ENCODE measurements at places on chromosomes 6 and 20.
A peak's percentile ranks its signal among the peaks of the same experiment; 100 is the strongest.

DNA sequence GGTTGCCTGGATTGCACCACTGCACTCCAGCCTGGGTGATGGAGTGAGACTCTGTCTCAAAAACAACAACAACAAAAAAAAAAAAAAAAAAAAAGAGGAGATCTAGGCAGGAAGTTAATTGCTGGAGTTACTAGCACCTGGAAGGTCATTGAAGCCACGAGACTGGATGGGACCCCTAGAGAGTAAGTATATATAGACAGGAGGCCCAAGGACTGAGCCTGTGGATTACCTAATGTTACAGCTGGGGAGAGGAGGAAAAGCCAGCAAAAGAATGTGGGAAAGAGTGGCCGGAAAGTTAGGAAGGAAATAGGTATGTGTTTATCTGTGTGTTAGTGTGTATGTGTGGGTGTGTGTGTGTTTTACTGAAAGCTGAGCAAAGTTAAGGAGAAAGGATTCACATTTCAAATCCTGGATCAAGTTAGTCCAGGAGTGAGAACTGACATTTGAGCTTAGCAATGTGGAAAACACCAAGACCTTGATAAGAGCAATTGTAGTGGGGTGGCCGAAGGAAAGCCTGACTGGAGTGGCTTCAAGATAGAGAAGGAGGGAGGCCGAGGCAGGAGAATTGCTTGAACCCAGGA lies 38.4 kb downstream of the ANKRD6 start:
- H3K36me3 ChIP-seq = no peaks in the 10 kb centered on the region
- no peak for DNase-seq
- H3K27me3 ChIP-seq = no peaks in the 10 kb centered on the region
- H3K27ac ChIP-seq = no peak overlapping the region
- H3K4me1 ChIP-seq = no peaks in the 10 kb centered on the region

DNA sequence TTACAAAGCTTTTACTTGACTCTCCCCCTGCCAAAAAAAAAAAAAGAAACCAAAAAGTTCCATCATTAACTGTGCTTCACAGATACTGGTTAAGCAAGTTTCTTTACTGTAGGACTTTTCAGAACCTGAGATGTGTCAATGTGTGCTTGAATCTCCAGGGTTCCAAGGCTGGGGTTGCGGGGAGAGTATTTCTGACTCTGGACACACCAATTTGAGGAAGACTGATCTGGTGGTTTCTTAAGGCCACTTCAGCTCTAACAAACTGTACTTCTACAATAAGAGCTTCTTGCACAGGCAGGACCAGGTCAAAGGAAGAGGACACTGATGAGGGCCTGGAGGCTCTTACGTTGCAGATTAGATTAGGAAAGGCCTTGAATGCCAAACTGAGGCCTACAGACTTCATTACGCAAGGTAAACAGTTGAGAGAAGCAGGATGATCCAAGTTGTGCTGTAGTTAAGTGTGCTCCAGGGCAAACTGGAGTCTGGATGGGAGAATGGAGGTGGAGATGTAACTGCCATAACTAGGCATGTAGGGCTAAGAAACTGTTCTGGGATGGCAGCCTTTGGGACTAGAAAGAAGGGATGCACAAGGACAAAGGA lies 24.4 kb downstream of the COMMD7 start:
- H3K27me3 ChIP-seq = no peaks in the 10 kb centered on the region
- H3K4me1 ChIP-seq = no peaks in the 10 kb centered on the region
- H3K4me3 ChIP-seq = no peak overlapping the region

DNA sequence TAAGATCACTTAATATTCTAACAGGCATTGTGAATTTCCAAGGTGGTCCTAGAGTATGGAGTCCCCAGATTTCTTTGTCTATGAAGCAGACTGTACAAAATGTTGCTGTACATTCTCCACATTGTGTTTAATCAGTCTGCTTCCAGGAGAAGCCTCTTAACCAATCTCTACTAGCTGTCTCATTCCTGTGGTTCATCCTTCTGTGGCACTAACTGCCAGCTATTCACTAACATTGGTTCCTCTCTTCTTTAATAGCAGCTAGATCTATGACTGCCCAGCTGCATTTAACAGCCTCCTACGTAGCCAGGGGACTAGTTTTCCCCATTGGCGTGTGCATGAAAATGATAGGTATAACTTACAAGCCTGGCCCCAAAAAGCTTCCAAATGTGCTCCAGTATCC lies 395.4 kb downstream of the SAMD5 start:
- H3K27me3 ChIP-seq = no peaks in the 10 kb centered on the region
- no peak overlapping the region for H3K4me3 ChIP-seq
- no peaks in the 10 kb centered on the region for H3K36me3 ChIP-seq
- no peaks in the 10 kb centered on the region for H3K4me1 ChIP-seq

DNA sequence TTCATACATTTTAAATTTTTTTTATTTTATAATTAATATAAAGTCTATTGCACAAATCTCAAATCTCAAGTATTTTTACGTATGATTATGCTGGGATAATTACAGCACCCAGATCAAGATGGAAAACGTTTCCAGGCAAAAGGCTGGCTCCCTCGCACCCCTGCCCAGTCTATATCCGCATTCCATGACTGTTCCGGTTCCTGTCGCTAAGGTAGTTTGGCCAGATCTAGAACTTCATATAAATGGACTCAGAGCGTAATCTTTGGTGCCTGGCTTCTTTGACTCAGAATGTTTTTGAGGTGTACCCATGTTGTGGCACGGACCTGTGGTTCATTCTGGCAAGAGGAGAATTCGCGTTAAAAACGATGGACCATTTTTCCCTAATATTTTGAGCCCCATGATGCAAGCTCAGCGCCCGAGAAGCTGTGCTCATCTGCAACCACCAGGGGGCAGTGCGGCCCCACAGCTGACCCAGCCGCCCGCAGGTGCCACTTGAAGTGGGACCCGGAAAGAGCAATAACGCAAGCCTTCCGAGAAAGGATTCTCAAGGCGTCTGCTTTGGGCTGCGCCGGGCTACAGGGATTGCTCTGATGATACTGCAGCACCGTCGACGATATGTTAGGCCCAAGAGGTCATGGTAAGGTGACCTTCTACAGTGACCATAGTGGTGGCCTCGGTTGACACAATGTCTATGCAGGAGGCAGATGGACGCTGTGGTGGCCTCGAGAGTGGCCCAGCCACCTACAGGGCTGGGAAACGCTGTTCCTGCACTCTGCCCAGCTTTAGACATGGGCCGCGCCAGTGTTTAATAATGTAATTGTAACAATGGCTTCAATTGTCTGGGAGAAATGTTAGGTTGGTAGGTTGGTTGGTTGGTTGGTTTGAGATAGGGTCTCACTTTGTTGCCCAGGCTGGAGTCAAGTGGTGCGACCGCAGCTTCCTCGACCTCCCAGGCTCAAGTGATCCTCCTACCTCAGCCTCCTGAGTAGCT lies 160.1 kb downstream of the ZMYND8 start:
- no peak overlapping the region for H3K4me3 ChIP-seq
- H3K36me3 ChIP-seq = no peaks in the 10 kb centered on the region
- H3K27ac ChIP-seq = no peak overlapping the region
- H3K4me1 ChIP-seq = no peaks in the 10 kb centered on the region
- peak; percentile 83 for DNase-seq
